ENCODE measurements at places on chromosomes 2 and 18.

GRCh38 chr2:127753374-127753773 lies 52.1 kb downstream of the SFT2D3 start:
- DNase-seq, result no peak

GRCh38 chr18:74488354-74488753 lies 7.8 kb upstream of the CNDP2 start:
- no peak for DNase-seq

DNA sequence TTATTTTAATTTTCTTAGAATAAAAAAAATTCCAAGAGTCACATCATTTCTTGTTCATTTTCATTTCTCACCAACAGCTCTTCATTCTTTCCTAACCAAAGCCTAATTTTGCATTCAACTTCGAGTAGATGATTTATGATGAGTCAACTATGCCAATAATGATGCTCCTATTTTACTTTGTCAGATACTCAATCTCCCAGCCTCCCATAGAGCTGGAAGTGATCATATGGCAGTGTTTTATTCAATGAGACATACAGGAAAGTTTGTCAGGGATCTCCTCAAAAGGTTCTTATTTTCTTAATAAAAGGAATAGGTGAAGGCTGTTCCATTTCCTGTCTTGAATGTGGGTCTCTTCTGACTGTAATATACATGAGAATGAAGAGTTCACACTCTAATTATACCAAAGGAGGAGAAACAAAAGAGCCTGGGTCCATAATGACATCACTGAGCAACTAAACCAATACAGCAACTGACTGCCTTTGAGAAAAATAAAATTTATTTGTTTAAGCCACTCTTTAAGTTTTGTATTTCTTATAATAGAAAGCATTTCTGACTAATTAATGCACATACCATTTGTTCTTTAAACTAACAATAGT lies 231.2 kb upstream of the CYP26B1 start:
- DNase-seq, result no peak

GRCh38 chr2:168317282-168317681 lies 69.9 kb upstream of the STK39 start:
- DNase-seq, result no peak

DNA sequence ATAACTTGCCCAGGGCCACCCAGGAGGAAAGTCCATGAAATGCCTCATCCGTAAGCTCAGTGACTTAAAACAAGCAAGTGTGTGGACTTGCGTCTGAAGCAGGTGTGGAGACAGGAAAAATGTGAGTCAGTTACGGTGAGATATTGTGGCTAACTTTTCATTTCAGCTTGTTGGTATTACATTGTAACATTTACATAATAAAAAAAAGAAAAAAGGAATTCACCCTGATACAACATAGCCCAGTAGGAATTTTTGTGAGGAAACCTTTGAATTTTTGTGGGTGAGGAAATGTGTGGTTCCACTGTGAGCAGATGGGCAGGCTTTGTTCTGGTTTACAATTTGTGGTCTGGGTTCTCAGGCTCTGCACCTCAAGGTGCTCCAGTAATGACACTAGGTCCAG lies 33.7 kb upstream of the LYPD6B start:
- no peak for DNase-seq

- no peak for DNase-seq
Measured at GRCh38 chr18:58495634-58496033, 133.3 kb downstream of the ALPK2 start.

DNA sequence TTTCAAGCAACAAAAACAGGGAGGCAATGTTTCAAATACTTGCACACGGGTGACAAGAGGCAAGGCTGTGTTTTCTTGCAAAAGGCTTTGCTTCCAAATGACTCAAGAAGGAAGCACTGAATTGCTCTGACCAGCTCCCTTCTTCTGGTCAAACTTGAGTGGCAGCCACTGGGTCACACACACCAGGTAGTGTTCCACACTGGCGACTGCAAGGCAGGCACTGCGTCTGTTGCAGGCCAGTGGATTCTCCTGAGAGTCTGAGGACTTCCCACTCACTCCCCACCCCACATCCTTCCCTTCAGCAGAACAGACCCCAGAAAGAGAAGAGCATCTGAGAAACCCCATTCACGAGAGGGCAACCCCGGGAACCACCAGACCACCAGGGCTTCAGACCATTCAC lies 19.8 kb downstream of the PARD6G start:
- DNase-seq, result no peak

DNA sequence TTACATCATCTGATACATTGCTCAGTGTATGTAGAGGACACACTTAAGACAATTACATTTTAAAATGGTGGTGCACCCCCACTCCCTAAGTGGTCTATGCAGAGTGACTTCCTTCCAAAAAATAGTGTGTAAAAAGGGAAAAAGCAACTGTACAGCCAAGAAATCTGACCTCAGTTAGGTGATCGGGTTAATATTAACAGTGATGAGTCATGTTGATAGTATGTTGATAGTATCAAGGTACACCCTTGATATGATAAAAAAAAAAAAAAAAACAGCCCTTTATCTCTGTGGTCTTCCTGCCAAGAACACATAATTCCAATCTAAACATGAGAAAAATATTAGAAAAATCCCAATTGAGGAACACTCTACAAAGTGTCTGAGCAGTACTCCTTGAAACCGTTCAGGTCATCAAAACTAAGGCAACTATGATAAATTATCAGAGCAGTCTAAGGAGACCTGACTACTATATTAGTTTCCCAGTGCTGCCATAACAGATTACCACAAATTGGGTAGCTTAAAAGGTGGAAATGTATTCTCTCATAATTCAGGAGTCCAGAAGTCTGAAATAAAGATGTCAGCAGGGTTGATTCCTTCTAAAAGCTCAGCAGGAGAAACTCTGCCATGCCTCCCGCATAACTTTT lies 171.9 kb downstream of the ARHGAP28 start:
- DNase-seq, result no peak

DNA sequence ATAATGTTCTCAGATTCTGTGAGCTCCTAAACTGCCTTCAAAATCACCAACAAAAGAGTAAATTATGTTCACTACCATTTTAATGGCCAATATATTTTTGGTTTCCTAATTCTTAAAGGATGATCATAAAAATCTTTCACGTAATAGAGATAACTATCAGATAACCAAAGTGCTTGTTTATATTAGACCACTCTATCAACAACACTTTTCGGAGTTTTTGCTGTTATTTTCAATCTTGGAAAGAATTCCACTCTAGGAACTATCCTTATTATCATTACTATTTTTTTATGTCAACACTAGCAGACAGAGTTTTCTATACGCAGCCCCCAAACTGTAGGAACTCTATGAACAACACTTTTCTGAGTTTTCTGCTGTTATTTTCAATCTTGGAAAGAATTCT lies 782.5 kb upstream of the ZEB2 start:
- no peak for DNase-seq

DNA sequence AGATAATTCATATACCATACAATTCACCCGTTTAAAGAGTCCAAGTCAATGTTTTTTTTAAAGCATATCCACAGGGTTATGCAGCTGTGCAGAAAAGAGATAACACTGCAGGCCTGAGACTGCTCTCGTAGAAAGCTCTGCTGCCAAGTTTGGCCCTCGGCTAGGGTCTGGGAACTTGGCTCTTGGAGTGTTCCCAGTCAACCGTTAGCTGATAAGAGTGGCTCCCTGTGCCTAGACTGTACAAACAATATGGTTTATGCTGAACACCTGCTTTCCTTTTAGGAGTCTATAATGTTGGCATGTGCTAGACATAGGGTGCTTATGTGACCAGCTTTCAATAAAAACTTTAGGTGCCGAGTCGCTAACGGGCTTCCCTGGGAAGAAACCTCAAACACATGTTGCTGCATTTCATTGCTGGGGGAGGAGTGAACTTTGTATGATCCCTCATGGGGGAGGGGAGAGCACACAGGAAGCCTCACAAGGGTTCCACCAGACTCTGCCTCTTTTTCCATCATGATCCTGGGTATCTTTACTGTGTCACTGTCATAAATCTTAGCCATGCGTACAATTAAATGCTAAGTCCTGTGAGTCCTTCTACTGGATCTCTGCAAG lies 34.7 kb downstream of the RFX8 start:
- no peak for DNase-seq

- DNase-seq, result no peak
Measured at GRCh38 chr18:13433125-13433524, 214.6 kb downstream of the LDLRAD4 start.

DNA sequence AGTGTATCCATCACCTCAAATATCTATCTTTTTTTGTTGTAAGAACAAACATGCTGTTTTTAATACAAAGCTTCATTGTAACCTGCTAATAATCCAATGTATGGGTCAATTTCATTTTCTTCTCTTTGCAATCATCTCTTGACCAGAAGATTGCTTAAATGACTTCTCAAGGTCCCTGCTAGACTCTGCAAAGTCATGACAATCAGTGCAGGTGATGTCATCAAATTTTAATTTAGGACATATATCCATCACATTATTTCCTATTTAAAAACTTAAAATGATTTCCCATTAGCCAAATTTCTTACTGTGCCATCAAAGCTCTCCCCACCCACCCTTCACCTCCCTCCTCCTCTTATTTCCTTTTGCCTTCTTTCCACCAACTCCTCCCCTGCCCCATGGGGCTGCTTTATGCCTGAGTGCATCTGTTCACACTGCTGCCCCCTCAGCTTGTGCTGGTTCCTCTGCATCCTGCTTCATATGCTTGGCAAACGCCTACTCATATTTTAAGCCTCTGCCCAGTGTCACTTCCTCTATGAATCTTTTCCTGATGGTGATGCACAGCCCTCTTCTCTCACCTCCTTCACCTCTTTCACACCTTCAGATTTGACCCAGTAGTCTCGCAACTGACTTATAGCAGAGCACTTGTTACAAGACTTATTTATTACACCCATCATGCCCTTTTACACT lies 20.3 kb downstream of the PLEK start:
- peak; percentile 44 for DNase-seq

DNA sequence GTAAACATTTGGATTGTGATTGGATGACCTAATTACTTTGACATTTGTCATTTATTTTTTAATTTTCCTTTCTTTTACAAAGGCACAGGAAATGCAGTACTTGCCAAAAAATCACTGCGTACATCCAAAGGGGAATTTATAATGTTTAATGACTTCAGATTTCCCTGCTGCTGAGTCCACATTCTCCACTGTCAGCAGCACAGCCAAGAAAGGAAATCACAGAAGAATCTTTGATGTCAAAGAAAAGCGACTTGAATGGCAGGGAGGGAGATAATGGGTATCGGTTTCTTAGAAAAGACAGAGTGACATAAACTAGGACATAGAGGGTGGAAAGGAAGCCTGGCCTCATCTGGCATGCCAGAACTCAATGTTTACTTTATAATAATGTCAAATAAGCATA lies 41.4 kb upstream of the COPS8 start:
- no peak for DNase-seq

DNA sequence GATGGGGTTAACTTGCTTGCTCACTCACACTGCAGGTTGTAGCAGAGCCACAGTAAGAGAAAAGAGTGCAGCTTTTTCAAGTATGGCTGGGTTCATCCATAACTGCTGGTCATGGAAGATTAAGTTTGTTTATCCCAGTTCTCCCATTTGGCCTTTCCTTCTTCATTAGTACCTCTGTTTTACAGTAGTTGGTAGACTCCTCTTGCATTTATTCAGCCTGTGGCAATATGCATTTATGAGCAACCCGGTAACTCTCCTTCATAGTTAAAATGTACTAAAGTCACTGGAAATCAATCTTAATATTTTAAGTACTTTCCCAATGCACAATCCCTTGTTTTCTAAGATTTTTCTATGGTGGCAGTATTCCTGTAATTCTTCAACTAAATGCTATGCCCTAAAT lies 14.0 kb downstream of the FTCDNL1 start:
- no peak for DNase-seq

GRCh38 chr18:61282926-61283325 lies 50.3 kb upstream of the CDH20 start:
- DNase-seq, result no peak

DNA sequence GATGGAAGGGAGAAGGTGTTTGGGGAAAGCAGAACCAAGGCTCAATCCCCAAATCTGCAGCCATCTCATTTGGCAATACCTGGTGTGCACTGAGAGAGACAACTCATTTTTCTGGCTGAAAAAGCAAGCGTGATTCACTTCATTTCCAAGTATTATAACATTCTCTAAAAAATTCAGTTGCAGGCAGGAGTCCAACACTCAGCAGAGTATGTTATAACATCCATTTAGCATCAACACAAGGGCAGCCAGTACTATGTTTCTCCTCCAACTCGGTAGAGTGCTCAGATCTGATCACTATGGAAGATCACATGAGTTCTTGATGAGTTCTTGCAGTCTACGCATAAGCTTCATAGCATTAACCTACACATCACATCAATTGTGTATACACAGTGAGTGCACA lies 99.4 kb upstream of the PID1 start:
- no peak for DNase-seq

GRCh38 chr2:190713471-190713870 lies 64.6 kb downstream of the NAB1 start:
- DNase-seq, result no peak

DNA sequence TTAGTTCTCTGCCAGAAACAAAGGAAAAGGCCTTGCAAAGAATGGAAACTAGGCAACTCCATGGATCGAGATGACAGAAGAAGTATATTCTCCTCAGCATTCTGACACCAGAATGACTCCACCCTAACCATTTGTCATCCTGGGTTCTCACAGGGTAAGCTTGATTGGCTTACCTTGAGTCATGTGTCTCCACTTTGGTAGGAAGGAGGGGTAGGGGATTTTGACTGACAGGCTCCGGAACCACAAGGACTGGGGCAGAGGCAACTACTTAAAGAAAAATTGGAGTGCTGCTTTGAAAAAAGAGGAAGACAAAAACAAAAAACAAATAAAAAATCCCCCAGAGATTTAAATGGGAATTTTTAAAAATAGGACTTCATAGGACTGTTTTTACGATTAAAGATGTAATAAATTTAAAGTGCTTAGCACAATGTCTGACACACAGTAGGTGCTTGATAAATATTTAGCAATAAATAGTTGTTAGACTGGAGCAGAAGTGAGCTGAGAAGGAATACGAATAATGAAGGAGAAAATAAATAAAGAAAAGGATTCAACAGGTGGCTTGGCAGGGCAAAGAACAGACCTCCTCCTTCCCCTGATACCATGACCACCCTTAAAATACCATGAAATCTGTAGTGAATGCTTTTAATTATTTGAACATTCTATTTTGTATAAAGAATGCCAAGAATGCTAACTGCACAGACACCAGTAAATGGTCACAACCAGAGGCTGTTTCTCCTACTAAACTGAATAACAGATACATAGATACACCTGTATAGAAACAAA lies 230.2 kb downstream of the CDCA7 start:
- no peak for DNase-seq

GRCh38 chr18:22032392-22032961 lies 136.9 kb upstream of the GATA6 start:
- no peak for DNase-seq

GRCh38 chr2:44167311-44167907 lies 1.3 kb upstream of the PPM1B start:
- no peak for DNase-seq

DNA sequence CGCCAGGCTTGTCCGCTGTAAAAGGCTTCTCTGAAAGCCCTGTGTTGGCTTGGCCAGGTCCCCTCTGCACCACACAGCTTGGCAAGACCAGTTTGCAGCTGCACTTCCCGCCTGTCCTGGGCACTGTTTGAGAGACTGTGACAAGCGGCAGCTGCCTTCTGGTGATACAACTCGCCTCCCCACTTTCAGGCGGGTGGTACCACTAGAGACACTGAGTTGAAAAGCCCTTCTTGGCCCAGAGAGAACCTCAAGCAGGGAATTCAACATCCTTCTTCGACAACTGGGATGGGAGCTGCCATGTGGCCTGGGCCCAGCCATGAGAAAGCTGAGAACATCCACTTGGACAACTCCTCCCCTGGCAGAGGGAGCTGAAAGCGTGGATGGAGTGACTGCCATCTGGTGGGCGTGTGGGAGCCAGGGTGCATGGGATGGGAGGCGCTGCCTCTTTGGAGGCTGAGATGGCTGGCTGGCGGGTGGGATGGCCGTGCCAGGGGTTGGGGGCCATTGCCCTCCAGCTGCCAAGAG lies 125.5 kb upstream of the REV1 start:
- no peak for DNase-seq

Data from activated T-cell treated with anti-CD3 and anti-CD28 coated beads, Interleukin-2, amount 50 U/mL, for 72 hours (primary cell).